ENCODE measurements at places on chromosomes 4 and X. TPM values are rescaled to one million over a fixed set of nuclear protein-coding genes. Genes with fewer than 3 reads are reported as not detected.

GRCh38 chrX:154850957-154851611 lies 16.6 kb upstream of the SMIM9 start:
- no peak overlapping the region for H3K27ac ChIP-seq
- DNase-seq, result no peak
- H3K4me1 ChIP-seq, result no peaks in the 10 kb centered on the region

- no peak overlapping the region for H3K27ac ChIP-seq
- DNase-seq, result no peak
- H3K4me3 ChIP-seq, result no peak overlapping the region
- no peaks in the 10 kb centered on the region for H3K4me1 ChIP-seq
- H3K27me3 ChIP-seq, result peaks cover 14% of the 10 kb centered on the region
- no peaks in the 10 kb centered on the region for H3K36me3 ChIP-seq
These were observed 129.9 kb downstream of the CCNG2 start for GRCh38 chr4:77286906-77287305.

DNA sequence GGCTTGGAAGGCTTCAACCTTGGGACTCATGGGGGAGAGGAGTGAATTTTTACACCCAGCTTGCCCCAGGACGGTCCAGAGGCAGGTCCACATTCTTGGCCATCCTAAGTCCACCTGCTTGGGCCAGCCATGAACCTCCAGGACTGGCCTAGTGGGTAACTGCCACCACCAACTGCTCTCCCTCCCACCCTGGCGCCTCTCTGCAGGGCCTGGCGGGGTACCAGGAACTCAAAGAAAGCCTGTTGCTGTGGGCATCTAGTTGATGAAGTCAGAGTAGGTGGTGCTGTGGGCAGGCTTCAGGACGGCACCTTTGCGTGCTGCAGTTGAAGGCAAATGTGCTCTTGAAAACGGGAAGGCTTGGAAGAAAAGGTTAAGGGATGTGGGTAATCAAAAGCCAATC lies 12.0 kb downstream of the BCOR start:
- H3K27ac ChIP-seq, result peak overlapping the region; percentile 42
- no peaks in the 10 kb centered on the region for H3K27me3 ChIP-seq
- no peaks in the 10 kb centered on the region for H3K36me3 ChIP-seq
- peaks cover 7% of the 10 kb centered on the region for H3K4me1 ChIP-seq

DNA sequence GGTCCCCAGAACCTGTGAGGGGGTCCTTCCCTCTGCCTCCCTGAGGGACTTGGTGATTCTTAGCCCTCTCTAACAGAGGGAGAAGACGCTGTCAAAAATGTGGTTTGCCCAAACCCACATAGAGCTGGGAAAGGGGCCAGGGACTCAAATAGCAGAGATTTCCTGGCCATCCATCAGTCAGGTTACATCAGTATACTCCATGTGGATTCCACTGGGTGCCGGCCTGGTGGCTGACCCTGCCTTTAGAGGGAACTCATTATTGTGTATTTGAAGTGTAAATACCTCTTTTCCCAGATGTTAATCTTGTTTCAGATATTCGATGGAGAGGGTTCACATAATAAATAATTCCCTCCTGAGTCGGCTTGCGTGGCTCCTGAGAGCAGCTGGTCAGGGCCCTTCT lies 130.3 kb downstream of the TBL1X start:
- no peak overlapping the region for H3K27ac ChIP-seq
- H3K4me1 ChIP-seq, result peaks cover 20% of the 10 kb centered on the region
- DNase-seq, result peak; percentile 43
- H3K36me3 ChIP-seq, result no peaks in the 10 kb centered on the region
- H3K27me3 ChIP-seq, result no peaks in the 10 kb centered on the region

DNA sequence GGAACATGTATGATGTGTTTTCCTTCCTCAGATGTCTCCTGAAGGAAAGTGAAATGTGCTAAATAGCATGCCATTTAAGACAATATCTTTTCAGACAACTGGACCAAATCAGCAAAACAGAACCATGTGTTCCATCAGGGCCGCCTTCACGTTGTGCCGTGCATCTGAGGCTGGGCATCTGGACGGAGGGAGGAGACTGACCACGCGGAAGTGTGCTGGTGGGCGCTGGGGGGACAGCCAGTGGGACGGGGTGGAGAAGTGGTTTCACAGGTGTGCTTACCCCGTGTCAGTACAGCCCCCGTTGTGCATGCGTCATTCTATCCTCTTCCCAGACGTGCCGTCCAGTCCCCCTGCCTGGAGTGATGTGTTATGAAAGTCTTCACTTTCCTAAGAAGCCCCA lies 342.1 kb upstream of the FAT1 start:
- H3K4me3 ChIP-seq, result no peak overlapping the region
- peaks cover 8% of the 10 kb centered on the region for H3K27me3 ChIP-seq
- H3K27ac ChIP-seq, result no peak overlapping the region
- H3K4me1 ChIP-seq, result no peaks in the 10 kb centered on the region
- no peak for DNase-seq

DNA sequence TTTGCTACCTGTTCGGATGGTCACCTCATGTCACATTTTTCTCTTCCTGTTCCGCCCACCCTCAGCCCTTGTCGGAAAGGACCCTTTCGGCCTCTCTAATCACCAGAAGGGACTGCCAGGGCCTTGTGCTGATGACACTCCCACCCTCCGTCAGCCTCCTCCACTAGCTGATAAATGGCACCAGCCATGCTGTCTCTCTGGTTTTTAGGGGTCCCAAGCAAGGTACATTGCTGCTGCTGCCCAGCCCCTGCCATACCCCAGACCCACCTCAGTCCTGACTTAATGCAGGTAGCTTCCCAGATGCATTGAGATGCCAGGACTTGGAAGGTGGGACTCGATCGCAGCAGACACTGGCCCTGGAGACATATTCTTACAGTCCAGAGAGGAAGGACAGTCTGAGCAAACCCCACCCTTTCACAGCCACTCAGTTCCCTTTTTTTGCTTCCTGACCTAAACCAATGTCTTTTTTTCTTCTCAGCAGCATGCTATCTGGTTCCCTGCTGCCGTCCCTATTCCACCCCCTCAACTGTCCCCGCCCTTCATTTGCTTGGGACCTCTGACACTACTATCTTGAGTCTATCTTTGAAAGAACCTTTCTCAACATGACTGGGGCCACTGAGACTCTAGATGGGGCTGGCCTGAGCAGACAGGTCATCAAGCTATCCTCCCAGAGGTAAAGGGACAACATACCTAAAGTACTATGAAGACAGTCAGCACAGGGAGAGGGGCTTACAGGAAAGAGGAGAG lies at the start of gene BTK:
TSS of gene BTK (minus strand) at position 397 of the 747 bp plus-strand sequence. CDS start 10,907 bp downstream, outside the sequence.
- no peaks in the 10 kb centered on the region for H3K27me3 ChIP-seq
- H3K4me3 ChIP-seq, result no peak within 1 kb of the TSS
- no peak within 1 kb of the TSS for H3K27ac ChIP-seq

DNA sequence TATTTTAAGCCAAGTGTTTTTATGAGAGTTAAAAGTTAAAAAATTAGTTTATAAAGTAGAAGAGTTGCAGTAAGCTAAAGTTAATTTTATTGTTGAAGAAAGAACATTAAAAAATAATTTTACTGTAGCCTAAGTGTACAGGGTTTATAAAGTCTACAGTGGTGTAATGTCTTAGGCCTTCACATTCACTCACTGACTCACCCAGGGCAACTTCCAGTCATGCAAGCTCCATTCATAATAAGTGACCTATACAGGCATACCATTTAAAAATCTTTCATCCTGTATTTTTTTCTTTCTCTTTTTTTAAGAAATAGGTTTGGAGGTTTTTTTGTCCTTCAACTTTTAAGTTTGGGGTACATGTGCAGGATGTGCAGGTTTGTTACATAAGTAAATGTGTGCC lies 87.9 kb upstream of the NR3C2 start:
- H3K27me3 ChIP-seq, result no peaks in the 10 kb centered on the region
- H3K4me1 ChIP-seq, result no peaks in the 10 kb centered on the region
- H3K36me3 ChIP-seq, result no peaks in the 10 kb centered on the region
- no peak overlapping the region for H3K27ac ChIP-seq

GRCh38 chr4:147909225-147909624 lies 177.3 kb downstream of the ARHGAP10 start:
- DNase-seq, result no peak
- H3K4me3 ChIP-seq, result no peak overlapping the region
- H3K27ac ChIP-seq, result no peak overlapping the region
- peaks cover 31% of the 10 kb centered on the region for H3K36me3 ChIP-seq
- no peaks in the 10 kb centered on the region for H3K4me1 ChIP-seq
- no peaks in the 10 kb centered on the region for H3K27me3 ChIP-seq

DNA sequence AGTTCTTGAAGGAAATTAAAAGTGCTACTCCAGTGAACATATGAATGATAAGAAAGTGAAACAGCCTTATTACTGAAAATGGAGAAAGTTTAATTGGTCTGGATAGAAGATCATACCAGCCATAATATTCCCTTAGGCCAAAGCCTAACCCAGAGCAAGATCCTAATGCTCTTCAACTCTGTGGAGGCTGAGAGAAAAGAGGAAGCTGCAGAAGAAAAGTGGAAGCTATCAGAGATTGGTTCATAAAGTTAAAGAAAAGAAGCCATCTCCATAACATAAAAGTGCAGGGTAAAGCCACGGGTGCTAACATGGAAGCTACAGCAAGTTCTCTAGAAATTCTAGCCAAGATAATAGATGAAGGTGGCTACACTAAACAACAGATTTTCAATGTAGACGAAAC lies 85.5 kb upstream of the ATOH1 start:
- no peaks in the 10 kb centered on the region for H3K27me3 ChIP-seq
- H3K36me3 ChIP-seq, result no peaks in the 10 kb centered on the region
- no peak for DNase-seq
- H3K27ac ChIP-seq, result no peak overlapping the region
- H3K4me1 ChIP-seq, result no peaks in the 10 kb centered on the region

DNA sequence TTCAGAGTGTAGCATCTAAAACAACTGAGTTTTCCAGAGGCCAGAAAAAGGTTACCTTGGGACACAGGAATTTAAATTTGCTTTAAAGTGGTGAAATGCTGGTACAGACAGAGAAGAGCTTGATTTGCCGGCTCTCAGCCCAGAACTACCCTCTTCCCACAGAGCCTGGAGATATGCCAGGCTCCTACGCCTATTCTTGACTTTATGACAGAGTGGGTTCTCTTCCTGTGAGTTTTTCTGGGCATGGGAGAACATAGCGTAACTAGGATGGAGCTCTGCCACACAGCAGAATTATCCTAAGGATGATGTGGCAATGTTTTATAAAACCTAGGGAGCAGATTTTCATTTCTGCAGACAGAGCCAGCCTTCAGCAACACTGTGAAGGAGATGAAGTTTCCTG lies 241.8 kb downstream of the GRIA3 start:
- no peaks in the 10 kb centered on the region for H3K27me3 ChIP-seq
- peak; percentile 69 for DNase-seq
- no peaks in the 10 kb centered on the region for H3K36me3 ChIP-seq

GRCh38 chr4:76582074-76582816 lies 147.2 kb downstream of the SHROOM3 start:
- peaks cover 12% of the 10 kb centered on the region for H3K4me1 ChIP-seq
- H3K36me3 ChIP-seq, result no peaks in the 10 kb centered on the region
- no peak for DNase-seq
- no peak overlapping the region for H3K27ac ChIP-seq
- no peaks in the 10 kb centered on the region for H3K27me3 ChIP-seq

- DNase-seq, result peak; percentile 36
- no peaks in the 10 kb centered on the region for H3K27me3 ChIP-seq
- no peak overlapping the region for H3K27ac ChIP-seq
- H3K4me3 ChIP-seq, result peak overlapping the region; percentile 33
These were observed 1002.5 kb upstream of the INTU start for GRCh38 chr4:126630230-126630629.

DNA sequence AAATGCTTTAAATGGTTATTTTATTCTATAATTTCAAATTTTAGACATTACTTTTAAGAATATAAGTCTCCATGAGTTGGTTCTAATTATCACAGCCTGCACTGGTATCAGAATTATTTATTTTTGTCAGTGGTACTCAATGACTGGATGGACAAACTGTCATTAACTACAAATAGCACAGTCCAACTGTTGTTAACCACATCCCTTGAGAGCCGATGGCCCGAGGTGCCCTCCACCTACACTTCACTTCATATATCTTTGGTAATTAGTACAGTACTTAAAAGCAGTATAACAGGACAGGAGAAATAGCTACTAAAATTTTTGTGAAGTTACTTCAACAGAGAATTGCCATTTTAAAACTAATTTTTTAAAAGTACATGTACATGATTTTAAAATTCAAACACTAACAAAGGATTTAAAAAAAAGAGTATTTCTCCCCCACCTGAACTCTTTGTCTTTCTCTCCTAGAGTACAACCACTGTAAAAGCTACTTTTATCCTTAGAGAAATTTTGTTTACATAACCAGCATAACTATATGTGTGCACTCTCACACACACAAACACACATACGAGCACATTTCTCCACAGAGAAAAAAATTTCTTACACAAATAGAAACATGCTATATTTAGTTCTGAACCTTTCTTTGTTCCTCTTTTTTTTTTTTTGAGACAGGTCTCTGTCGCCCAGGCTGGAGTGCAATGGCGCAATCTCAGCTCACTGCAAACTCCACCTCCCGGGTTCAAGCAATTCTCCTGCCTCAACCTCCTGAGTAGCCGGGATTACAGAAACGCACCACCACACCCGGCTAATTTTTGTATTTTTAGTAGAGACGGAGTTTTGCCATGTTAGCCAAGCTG lies 6.5 kb downstream of the TIFA start:
- H3K4me1 ChIP-seq, result 0 out of 2 replicates have a peak, but pooled peaks cover 6% of the 10 kb centered on the region
- DNase-seq, result no peak
- H3K27me3 ChIP-seq, result no peaks in the 10 kb centered on the region
- no peak overlapping the region for H3K4me3 ChIP-seq

DNA sequence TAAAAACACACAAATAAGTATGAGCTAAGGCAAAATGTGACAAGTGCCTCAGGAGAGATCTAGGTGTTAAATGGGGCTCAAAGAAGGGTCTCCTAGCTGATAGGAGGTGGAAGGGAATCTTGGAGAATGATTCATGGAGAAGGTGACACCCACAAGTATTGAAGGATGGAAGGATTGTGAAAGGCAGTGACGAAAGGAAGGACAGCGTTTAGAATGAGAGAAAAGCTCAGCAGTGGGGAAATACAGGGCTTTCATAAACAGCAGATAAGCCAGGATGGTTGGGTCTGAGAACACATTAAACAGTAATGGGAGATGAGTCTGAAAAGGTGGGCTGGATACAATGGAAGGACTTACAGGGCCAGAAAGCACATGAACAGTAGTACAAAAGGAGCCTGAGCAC lies 11.5 kb downstream of the ANXA5 start:
- no peaks in the 10 kb centered on the region for H3K27me3 ChIP-seq
- no peak overlapping the region for H3K27ac ChIP-seq
- H3K4me1 ChIP-seq, result peaks cover 31% of the 10 kb centered on the region
- H3K4me3 ChIP-seq, result no peak overlapping the region
- DNase-seq, result no peak

- no peak overlapping the region for H3K27ac ChIP-seq
- no peak for DNase-seq
- H3K36me3 ChIP-seq, result no peaks in the 10 kb centered on the region
- peaks cover 3% of the 10 kb centered on the region for H3K4me1 ChIP-seq
These were observed 27.4 kb downstream of the PHKA2 start for GRCh38 chrX:18956303-18957032.

DNA sequence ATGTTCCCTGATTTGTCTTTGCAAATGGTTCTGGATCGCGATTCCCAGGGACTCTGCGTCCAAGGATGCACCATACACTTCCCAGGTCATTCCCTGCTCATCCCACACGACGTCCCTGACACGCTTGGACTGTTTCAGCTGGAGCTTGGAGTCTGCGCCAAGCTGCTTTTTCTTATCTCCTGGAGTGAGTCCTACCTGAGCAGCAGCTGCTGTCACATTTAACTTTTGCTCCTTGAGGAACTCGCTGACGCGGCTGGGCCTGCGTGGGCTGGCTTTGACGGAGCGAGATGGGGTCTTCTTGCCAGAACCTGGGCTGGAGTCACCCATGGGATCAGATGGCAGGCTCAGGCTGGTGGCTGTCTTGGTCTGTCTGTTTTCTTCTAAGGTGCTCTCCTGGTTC lies 59.6 kb downstream of the GPRIN3 start:
- H3K27ac ChIP-seq, result no peak overlapping the region
- H3K36me3 ChIP-seq, result no peaks in the 10 kb centered on the region
- no peaks in the 10 kb centered on the region for H3K4me1 ChIP-seq
- no peaks in the 10 kb centered on the region for H3K27me3 ChIP-seq

Gene CENPVL2
- not detected for total RNA-seq

Gene MID1
- 5.6 TPM for total RNA-seq

Gene BTC
- total RNA-seq, result not detected

Gene SPANXA2
- total RNA-seq, result not detected

Gene AKAP4
- not detected for total RNA-seq

Measured in GM23248 (cell line).